ENCODE measurements at places on chromosomes 2 and 18.

DNA sequence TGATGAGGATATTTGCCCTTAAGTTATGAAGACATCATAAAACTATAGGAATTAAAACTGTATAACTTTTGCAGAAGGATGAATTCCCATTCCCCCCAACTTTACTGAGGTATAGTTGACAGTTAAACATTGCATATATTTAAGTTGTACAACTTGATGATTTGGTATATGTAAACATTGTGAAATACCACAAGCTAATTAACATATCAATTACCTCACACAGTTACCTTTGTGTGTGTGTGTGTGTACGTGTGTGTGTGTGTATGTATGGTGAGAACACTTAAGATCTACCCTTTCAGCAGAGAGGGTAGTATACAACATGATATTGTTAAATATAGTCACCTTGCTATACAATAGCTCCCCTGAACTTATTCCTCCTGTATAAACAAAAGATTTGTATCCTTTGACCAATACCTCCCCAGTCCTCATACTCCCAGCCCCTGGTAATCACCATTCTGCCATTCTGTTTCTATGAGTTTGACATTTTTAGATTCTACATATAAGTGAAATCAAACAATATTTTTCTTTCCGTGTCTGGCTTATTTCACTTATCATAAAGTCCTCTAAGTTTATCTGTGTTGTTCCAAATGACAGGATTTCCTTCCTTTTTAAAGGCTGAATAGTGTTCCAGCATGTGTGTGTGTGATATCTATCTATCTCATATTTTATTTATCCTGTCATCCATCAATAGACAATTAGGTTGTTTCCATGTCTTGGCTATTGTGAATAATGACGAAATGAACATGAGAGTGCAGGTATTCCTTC lies 48.2 kb upstream of the FAM136A start:
- no peak for DNase-seq

DNA sequence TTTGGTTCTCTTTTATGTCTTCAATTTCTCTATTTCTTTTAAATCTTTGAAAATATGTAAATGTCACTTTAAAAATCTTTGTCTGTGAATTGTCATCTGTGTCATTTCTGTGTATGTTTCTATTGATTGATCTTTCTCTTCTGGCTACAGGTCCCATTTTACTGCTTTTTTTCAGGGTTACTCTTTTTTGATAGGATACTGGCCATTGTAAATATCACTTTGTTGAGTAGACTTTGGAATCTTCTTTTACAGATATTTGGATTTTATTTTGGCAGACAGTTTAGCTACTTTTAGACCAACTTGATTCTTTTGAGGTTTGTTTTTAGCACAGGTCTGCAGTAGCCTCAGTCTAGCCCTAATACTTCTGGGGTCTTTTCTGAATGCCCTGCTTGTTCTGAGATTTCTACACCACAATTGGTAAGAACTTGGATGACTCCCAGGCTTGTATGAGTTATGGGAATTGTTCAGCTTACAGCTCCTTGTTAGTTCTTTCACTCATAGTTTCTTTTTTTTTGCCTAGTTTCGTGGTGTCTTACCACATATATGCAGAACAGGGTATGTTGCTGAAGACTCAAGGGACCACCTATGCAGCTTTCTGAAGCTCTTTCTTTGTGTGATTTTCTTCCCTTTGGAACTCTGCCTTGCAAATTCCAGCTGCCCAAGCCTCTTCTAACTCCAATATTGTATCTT lies 122.2 kb downstream of the QPCT start:
- DNase-seq, result no peak

GRCh38 chr2:96647681-96648080 lies 5.1 kb downstream of the FER1L5 start:
- DNase-seq, result no peak

DNA sequence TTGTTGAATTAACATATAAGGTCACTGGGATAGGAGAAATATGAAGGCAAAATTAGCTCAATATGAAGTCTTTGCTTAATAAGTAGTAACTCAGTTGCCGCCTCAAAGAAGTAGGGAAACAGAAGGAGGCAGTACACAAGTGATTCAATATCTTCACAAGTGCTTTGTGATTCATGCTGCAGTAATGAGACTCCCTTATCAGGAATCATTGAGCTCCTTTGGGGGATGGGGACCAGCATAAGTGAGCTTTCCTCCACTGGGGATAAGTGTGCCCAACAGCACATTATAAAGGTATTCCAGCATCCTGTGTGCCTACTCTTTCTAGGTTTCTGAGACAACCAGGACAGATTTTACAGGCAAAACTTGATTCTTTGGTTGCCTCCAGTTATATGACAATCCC lies 323.4 kb upstream of the UBE2E3 start:
- no peak for DNase-seq

DNA sequence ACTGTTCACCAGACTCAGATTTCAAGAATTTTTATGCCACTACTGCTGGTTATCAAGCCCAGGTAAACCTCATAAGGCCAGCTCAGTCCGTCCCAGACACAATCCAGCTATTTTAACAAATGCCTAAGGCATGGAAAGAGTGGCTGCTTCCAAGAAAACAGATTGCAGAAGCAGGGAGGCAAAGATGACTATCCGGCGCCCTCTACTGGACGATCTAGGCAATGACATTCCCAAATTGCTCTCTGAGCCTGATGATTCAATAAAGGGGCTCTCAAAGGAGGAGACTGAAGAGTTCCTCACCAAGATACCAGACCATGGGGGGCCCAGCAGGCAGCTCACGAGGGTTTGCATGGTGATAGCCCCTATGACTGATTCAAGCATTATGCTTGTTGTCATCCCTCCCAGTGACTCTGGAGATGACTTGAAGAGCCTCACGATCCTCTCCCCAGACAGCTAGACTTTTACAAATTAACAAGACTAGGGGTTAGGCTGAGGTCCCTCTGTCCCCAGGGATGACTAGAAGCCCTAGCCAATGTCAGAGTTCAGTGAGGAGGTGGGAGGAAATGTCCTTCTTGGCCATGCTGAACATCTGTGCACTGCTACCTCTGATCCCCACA lies 25.0 kb downstream of the SERPINB8 start:
- DNase-seq, result peak; percentile 19

GRCh38 chr2:52934323-52934898 lies 833.2 kb upstream of the CHAC2 start:
- DNase-seq, result no peak

DNA sequence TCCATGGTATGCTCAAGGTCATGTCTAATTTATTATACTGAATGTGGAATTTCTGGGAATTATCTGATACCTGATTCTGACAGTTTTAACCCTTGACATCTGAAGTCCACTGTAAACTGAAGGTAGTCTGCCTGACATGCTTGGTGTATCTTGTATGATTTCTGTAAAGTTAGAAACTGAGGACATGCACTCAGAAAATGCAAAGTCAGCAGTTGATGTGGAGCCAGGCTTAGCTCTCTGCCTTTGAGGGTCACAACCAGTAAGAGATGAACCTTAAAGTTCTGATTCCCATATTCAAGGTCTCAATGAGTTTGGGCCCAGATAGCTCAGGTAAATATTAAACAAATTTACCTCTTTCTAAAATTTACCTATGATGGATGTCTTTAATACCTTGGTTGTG lies 12.3 kb upstream of the CTLA4 start:
- no peak for DNase-seq

DNA sequence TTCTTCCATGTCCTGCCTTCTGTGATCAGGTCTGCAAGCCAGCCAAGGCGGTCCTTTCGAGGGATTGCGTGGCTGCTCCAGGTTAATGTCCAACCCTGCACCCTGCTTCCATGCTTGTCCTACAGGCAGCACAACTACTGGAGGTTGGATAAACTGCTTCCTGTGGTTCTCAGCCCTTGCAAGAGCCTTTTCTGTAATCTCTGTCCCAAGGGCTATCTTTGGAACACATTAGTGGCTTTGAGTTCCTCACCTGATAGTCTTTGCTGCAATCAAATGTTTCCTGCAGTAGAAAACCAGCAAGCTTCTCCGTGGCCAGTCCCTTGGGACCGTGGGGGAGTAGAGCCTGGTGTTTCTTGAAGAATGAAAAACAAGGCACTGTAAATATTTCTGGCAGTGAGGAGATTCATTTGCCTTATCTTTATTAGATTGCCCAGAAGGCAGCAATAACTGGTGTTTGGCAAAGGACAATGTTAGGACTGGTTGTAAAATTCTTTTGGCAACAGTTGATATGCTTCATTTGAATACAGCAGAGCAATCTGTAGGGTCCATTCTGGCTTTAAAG lies 214.4 kb downstream of the FHOD3 start:
- DNase-seq, result no peak

- DNase-seq, result no peak
These were observed 45.4 kb upstream of the ANKRD62 start for GRCh38 chr18:12048010-12048826.

All from central memory CD4-positive, alpha-beta T cell (primary cell).